ENCODE measurements at places on chromosomes 5 and 9.

GRCh38 chr5:146620031-146620668 lies 104.2 kb upstream of the GPR151 start:
- DNase-seq, result no peak

- DNase-seq, result no peak
Observed at GRCh38 chr9:85402551-85402950, 339.2 kb downstream of the AGTPBP1 start.

DNA sequence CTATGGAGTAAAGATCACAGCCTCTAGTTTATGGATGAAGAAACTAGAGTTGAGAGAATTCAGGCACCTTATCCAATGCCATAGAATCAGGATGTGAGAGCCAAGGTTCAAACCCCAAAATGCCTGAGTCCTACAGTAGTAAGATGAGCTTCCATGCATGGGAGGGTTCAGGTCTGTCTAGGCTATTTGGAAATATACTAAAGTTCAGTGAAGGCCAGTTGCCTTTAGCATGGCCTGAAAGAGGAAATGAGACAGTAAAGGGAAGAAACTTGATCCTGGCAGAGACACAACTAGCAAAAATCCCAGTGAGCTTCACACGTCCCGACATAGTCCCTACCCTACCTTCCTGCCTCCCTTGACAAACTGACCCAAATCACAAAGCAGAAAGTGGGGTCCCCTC lies 317.0 kb downstream of the RASEF start:
- DNase-seq, result no peak

DNA sequence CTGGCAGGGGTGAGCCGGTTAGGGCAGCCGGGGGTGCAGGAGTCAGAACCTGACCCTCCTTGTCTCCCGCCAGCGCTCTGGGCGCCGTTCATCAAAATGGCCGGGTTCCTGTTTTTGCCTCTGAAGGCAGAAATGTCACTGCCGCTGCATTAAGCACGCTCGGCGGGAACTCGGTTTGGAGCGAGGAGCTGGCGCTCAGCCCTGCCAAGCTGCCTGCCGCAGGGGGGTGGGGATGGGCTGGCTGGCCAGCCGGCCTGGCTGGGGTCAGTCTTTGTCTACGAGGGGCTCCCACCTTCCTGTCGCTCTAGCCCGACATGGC lies 63.7 kb downstream of the CXXC5 start:
- no peak for DNase-seq

- DNase-seq, result no peak
Observed at GRCh38 chr9:19620326-19620725, 168.5 kb downstream of the SLC24A2 start.

- DNase-seq, result no peak
Observed at GRCh38 chr9:96242811-96243210, 59.2 kb downstream of the HSD17B3 start.

DNA sequence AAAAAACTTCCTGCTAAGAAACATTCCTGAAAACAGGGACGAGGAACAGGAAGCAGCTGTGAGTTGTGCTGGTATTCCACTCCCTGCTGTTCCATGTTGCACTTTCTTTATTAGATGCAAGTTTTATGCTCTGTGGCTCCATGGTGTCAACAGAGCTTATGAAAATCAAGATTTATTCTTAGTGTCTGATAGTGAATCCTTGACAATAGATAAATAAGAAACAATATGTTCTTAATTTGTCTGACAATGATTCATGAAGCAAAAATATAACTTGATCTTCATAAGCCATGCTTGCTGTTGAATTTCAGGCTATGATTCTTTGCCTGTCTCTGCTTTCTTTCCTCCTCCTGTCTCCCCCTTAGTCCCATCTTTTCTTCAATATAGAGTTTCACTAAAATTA lies 119.6 kb downstream of the DROSHA start:
- no peak for DNase-seq

DNA sequence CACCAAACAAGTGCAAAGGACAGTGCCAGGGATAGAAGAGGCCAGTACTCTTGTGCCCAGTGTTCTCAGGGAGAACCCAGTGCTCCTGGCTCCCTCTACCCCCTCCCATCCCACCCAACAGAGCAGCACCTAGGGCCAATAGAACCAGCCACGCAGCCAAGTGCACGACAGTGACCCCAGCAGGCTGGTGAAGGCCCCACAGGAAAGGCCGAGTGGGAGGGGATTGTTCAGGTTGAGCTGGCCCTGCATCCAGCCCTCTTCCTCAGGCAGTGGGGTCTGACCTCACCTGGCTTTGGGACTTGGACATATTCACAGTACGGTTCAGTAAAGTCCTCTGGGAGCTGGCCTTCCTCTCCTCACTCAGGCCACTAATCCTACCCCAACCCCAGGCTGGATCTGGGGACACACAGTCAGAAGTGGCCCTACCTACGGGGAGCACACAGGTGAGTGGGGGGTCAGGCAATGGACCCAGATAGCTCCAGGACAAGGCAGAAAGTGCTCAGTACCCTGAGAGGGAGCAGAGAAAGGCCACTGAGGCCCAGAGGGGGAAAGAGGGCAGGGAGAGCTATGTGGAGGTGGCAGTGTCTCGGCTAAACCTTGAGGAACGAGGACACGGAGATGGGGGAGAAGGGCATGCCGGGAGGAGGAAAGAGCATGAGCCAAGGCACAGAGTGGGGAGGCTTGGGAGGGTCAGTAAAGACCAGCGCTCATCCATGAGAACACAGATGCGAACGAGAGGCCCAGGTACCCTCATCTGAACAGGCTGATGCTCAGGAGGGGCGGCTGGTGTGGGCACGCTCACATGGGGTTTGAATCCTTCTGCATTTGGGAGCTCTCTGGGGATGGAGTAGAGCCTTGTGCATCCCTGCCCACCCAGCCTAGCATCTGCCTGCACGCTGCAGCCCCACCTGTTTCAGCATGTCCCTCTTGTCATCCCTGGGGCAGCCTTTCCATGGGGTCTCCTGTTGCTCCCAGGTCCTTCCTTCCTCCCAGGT lies 25.6 kb downstream of the POLR1E start:
- no peak for DNase-seq

- no peak for DNase-seq
Observed at GRCh38 chr9:35274993-35275392, 113.2 kb downstream of the UNC13B start.

GRCh38 chr5:136114414-136115125 lies 18.1 kb upstream of the SMAD5 start:
- no peak for DNase-seq

GRCh38 chr9:128684325-128685199 lies 4.5 kb upstream of the SET start:
- DNase-seq, result peak; percentile 60

DNA sequence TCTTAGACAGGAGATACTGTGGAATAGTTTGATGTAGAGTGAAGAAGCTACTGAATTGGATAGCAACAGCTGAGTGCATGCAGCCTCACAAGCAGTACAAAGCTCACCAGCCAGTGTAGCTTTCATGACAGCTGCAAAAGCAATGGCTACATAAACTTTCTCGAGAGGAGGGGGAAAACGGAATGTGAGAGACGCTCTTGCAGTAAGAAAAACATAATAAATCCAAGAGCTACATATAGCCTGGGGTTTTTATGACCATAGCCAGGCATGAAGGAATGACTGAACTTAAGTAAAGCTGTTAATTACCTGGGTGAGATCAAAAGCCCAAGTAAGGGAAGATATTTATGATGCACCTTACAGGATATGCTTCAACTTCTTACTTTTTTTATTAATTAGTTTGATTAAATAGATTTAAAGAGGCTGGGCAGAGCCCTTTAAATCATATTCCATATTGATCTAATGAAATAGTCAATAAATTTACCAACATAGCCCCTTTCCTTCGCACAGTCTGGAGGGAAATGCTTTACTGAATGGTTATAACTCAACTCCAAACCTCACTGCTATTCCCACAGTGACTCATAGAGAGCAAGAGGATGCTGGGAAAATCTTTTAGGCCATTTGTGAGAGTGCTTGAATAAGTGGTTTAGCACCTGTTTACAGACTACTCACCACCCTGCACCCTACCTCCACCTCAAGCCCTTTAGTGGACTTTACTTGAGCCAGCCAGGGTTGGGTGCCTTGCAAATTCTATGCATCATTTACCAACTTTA lies 407.2 kb upstream of the CLINT1 start:
- DNase-seq, result no peak

DNA sequence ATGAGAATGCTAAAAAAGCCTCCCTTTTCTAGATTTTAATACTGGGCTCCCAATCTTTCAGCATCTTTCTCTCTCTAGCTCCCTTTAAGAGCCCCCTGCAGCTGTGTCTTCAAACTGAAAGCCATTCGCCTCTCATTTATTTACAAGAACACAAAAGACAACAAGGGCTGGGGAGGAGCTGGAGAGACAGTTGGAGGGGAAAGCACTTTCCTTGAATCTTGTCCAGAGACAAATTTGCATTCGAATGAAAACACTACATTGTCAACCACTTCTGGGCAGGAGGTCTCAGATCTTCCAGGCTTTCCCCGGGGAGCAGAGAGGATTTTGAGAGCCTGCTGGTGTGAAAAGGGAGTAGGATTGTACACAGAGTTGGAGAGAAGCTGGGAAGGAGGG lies 518.3 kb downstream of the CTNND2 start:
- no peak for DNase-seq

- DNase-seq, result no peak
Observed at GRCh38 chr9:17065062-17065461, 69.8 kb upstream of the CNTLN start.

DNA sequence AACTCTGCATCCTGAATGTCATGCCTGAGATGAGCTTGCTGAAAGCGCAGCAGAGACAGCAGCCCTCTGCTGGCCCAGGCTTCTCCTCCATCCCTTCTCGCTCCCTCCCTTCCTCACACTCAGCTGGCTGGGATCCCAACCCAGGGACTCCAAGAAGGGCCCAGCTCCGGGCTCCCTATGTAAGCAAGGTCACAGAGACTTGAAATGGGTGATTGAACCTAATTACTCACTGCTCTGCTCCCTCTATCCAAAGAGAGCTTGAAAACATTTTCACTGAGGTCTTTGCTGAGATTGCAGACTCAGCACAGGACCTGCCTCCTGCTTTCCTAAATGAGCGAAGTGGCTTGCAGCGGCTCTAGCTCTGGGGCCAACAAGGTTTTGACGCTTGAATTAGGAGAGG lies 42.8 kb downstream of the RAPGEF1 start:
- no peak for DNase-seq

DNA sequence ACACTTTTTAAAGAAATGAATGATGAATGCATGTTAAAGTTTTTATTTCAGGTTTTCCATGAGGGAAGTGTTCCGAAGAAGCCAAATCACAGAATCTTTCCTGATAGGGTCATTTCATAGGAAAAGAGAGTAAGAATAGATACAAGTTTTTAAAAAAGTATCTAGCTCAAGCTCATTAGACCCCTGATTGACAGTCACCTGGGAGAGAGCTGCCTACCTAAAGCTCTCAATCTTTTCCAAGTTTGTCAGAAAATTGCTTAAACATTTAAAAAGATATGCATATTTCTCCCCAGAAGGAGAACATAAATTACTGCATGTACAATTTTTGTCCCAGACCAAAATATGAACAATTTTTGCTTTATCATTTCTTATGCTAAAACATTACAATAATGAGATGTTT lies 47.9 kb upstream of the CHSY3 start:
- DNase-seq, result no peak

DNA sequence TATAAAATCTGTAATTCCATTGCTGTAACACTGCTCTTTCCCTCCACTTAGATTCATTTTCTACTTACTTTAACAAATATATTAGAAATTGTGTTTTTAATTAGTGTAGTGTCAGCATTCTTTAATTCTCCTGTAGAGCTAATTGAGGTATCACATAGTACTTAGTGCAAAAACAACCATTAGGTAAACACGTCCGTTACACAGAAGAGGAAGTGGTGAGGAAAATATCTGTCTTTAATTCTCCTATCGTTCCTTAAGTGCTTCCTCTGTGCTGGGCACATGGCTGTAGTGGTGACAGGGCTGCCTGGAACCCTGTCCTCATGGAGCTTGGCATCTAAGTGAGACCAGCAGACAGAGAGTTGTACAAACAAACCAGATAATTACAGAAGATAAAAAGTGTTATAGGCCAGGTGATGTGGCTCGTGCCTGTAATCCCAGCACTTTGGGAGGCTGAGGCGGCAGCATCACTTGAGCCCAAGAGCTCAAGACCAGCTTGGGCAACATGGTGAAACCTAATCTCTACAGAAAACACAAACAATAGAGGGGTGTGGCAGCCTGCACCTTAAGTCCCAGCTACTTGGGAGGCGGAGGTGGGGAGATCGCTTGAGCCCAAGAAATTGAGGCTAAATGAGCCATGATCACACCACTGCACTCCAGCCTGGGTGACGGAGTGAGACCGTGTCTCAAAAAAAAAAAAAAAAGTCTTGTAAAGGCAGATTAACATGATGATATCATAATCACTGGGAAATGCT lies 36.4 kb downstream of the PARP8 start:
- no peak for DNase-seq

GRCh38 chr9:118364266-118365106 lies 660.3 kb downstream of the TLR4 start:
- no peak for DNase-seq

DNA sequence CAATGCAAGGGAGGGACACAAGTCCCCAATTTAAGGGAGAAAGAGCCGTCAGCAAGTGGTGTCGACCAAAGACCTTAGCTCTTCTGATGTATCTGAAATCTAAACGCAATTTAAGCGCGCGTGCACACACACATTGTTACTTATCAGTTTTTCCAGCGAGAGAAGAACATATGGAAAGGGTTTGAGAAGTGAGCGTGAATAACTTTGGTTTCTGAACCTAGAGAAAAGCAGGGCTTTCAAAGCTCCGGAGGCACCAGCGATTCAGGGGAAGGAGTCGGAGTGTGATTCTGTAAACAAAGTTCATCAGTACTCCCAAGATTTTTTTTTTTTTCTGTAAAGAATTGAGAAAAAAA lies 191.8 kb downstream of the MEF2C start:
- DNase-seq, result no peak

DNA sequence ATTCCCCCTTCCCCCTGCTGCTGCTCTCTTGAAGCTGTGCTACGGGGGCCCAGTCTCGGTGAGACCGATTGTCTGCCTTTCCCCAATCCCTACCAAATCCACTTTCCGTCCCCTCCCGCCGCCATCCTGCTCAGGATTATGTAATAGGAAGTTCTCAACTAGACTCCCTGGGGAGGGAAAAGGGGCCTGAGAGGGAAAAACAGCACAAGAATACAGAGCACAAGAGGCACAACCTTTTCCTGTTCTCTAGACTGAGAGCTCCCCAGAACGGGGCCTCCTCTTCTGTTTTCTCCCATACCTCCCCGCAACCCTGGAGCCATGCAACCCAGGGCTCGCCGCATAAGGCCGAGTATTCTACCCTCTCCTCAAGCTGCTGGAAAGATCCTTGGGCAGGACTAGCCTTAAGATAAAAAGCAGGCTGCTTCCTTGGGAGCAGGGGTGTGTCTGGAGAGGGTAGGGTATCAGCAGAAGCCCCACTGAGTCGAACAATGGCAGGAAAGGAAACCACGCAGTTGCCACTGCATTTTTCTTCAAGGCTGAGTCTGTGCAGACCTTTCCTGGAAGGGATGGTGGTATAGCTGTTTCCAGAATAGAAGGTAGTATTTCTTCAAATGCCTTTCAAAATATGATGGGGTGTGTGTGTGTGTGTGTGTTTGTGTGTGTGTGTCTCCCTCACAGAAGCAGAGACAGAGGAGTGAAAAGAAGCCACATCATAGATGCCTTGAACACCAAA lies 12.9 kb downstream of the MYORG start:
- DNase-seq, result no peak

- no peak for DNase-seq
Observed at GRCh38 chr9:117313989-117314388, 100.9 kb downstream of the ASTN2 start.

GRCh38 chr5:175830586-175831300 lies 40.6 kb upstream of the CPLX2 start:
- DNase-seq, result no peak
